ENCODE measurements at places on chromosomes 6 and 20.

DNA sequence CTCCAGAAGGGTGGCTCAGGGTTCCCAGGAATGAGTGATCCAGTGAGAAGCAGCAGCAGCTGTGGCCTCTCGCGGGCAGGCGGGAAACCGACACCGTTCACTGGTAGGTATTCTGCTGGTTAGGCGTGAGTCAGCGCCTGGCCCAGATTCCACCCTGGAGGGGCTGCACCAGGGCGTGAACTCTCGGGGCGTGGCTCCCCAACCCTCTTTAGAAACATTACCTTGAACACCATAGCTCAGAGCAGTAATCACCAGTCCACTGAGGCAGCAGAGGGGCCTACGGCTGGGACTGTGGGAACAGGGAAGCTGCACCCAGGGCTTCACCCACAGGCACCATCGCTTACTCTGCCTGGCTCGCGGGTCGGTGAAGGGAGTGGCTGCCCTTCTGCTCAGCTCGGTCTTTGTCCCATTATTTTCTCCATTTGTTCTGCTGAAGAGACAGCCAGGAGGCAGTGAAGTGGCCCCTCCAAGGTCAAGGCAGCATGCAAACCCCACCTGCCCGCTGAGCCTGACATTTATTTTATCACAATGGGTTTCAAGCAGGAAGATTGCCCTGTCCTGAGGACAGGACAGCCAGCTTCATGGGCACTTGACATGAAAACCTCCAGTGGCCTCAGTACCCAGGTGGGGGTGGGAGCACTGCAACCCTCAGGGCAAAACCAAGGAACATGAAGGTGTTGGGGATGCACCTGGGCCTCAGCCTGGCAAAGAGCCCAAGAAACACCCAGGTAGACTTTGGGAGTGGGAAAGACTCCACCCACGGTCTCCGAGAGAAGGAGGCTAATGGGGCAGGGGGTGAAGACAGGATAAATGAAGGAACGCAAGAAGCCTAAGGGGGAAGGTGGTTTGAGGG is 51.0 kb upstream of the CD93 start:
- DNase-seq, result no peak

GRCh38 chr6:30356536-30356935 is 11.6 kb downstream of the RPP21 start:
- no peak for DNase-seq

GRCh38 chr6:25389471-25389870 is 110.3 kb downstream of the CARMIL1 start:
- DNase-seq, result no peak

DNA sequence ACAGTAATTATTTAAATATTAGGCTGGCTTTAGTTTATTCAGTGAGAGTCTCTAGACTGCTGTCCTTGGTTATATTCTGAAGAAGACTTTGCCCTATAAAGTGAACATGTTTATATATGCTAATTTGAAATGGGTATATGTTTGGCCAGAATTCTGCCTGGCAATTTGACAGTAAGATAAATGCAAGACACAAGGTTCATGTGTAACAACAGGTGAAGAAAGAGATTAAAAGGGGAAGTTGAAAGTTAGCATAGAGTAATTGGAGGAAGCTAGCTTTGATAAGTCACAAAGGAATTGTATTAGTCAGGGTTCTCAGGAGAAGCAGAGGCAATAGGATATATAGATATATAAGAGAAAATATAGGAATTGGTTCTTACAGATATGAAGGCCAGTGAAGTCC is 191.4 kb downstream of the CENPW start:
- DNase-seq, result no peak

- DNase-seq, result no peak
Measured at GRCh38 chr20:25297141-25297905, 49.4 kb downstream of the PYGB start.

DNA sequence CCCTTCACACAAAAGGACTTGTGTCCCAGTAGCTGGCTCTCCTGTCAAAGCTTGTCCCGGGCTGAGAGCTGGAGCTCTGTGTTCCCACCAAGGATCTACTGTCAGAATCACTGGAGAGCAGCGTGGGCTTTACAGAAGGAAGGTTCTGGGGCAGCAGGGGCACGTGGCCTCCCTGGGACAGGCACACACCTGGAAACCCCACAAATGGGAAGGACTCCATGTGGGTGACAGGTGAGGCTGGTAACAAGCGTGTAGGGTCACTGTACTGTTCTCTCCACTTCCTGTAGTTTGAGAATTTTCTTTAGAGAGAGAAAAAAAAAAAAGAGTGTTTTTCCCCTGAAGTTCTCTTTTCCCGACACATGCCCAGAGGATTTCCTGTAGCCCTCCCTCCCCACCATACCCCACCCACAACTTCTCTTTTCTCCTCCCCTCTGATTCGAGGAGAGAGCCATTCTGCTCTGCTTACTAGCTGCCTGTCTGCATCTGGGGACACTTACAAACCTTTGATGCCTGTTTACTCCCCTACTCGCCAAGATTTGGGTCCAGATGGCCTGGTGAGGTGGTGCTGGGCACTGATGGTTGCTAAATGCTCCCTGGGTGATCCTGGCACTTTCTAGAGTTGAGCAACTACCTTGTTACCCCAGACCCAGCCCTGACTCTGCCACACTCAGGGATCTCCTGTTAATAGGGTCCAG is 84.1 kb upstream of the SIRPA start:
- no peak for DNase-seq

DNA sequence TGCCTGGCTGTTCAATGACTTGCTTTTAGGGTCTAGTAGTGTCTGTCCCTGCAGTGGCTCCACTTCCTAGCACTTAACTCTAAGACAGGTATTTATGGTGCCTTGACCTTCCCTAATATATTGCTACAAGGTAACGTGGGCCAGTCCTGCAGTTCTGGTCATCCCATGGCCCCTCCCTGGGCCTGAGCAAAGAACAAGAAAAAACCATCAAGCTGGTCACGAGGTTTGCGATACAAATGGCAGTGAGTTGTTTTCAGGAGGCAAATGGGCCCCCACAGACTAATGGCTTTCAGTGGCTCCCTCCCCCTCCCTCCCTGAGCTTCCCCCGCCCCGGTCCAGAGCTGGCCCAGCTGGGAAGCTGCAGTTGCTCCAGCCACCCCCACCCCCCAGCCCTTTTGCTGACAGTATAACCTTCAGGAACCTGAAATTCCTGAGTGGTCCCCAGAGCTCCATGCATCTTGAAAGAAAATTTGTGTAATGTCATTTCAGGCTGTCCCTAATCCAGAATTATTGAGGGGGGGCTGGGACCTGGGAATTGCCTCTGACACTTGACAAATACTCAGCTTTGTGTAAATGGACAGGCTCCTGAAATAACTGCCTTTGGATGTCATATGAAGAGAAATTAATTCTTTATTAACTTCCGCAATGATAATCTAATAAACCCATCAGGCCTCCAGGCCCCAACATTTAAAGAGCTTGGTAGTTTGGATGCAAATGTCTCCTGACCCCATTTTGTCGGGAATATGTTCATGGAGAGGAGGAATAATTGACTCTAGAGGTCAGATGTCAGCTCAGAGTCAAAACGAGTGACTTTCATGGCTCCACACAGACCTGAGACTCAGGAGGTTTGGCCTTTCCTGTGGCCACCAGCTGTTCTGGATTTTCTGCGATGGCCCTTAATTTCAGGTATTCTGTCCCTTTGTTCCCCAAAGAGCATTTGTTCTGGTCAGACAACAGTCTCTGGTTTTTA is 153.2 kb upstream of the TOP1 start:
- no peak for DNase-seq

DNA sequence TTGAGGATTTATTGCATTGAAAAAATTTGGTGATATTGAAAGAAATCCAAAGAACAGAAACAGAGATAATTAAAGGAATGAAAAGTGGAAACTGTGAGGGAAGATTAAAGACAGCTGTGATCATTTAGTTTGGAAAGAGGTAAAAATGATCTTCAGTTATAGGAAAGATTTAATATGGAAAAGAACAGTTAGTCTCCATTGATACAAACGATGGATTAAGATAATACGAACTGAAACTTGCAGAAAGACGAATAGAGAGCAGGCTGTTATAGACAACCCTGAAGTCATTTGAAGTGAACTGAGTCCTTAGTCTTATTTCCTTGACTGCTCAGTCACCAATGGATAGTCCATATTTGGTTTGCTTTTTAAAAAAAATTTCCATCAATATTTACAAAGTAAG is 360.0 kb downstream of the NKAIN2 start:
- no peak for DNase-seq
